ENCODE measurements at places on chromosomes 4 and X. TPM values are rescaled to one million over a fixed set of nuclear protein-coding genes. Genes with fewer than 3 reads are reported as not detected.
A peak's percentile ranks its signal among the peaks of the same experiment; 100 is the strongest.

GRCh38 chr4:25881193-25881592 lies 18.4 kb upstream of the SEL1L3 start:
- no peak for DNase-seq

DNA sequence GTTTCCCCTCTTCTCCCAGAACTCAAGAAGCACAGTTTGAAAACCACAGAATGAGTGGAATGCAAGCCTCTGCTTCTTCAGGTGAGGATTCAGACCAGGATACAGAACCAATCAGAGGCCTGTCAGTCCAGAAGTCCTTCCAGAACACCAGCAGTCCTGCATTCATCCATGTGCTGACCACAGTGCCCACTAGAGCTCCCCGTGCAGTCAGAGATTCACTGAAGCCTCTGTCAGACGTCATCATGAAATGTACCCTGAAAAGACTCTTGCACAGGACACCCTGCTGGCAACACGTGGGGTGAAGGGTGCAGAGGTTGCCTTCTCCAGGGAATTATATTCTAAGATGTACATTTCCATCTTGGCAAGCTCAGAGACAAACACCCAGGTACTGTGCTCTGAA lies 75.9 kb upstream of the LSM6 start:
- no peak for DNase-seq

DNA sequence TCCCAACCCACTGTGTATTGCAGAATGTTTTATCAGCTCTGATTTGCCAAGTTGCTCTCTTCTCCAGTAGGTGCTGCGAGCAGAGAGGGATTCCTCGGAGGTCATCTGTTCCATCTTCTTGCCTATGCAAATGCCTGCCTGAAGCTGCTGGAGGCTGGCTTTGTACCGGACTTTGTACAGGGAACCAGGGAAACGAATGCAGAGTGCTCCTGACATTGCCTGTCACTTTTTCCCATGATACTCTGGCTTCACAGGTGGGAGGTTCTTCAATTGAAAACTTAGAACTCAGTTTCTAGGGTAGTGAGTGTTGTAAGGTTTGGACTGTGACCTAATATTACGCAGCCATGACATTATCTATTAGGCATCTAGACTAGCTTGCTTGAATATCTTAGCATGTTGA lies 24.9 kb downstream of the AR start:
- no peak for DNase-seq

DNA sequence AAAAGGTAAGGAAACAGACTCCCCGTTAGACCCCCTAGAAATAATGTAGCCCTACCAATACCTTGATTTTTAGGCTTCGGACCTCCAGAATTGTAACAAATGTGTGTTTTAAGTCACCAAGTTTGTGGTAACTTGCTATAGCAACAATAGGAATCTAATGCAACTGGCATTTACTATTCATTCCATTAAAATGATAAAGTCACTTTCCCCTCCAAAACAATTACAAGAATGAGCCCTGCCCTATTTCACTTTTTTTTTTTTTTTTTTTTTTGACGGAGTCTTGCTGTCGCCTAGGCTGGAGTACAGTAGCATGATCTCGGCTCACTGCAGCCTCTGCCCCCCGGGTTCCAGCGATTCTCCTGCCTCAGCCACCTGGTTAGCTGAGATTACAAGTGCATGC lies 3.5 kb upstream of the DDX60L start:
- DNase-seq: no peak

DNA sequence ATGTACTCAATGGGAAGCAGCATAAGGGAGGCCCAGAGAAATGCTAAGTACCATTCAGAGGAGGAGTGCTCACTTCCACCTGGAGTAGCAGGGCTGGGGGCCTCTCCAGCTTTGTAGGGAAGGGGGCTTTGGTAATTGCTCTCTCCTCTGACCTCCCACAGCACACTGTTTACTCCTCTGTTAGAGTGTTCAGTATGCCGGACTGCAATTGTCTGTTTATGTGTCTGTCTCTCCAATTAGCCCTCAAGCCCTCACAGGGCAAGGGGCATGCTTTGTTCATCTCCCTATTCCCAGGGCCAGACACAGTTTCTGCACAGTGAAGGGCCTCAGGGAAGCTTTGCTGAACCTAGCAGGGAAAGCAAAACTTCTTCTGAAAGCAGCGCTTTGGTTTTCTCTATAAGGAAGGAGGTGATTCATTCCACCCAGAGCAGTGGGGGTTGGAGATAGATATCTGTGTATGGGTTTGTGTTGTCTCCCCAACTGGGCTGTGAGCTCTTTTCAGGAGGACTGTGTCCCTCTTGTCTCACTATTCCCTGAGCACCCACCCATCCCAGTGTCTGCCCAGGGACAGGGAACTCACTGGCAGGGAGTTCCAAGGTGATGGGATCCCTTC lies 50.0 kb upstream of the VMA21 start:
- DNase-seq: no peak

DNA sequence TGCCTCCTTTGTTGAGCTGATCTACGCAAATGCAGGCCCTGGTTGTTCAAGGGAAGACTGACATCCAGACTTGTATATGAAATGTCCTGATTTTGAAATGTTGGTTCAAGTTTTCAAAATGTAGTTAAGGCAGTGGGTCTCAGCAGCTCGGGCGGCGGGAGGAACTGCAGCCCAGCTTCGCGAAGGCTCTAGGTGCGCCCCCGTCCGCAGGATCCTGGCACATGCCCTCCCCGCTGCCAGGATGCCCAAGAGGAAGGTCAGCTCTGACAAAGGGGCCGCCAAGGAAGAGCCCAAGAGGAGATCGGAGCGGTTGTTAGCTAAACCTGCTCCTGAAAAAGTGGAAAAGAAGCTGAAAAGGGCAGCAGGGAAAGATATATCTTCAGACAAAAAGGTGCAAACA lies 1310.1 kb downstream of the ADGRL3 start:
- DNase-seq: no peak

DNA sequence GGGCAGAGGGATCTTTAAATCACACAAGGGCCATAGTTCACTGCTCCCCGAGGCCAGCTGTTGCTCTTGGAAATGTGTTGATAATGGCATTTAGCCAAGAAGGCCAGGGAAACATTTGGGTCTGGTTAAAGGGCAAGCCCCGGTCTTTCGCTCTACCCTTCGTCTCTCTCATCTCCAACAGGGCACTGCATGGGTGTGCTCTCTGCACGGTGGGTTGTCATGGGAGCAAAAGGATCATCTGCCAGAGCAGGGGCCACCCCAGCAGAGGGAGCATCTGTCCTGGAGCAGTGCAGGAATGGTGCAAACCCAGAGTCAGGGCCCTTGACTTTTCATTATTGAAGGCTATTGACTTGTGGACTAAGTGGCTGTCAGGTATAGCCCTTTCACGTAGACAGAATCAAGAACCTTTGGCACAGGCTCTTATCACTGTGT lies 22.7 kb upstream of the PGRMC2 start:
- DNase-seq: peak; percentile 58

DNA sequence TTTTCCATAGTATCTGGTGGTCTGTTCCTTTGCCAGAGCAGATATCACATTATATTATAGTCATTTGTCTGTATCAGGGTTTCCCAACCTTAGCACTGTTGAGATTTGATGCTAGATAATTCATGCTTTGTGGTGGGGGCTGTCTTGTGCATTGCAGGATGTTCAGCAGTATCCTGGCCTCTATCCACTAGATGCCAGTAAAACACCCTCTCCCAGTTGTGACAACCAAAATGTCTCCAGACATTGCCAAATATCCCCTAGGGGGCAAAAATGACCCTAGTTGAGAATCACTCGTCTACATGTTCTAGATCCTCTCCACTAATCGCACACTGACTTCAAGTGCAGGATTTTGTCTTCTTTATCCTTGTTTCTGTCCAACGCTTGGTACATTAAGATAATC lies 160.8 kb downstream of the FANCB start:
- no peak for DNase-seq

DNA sequence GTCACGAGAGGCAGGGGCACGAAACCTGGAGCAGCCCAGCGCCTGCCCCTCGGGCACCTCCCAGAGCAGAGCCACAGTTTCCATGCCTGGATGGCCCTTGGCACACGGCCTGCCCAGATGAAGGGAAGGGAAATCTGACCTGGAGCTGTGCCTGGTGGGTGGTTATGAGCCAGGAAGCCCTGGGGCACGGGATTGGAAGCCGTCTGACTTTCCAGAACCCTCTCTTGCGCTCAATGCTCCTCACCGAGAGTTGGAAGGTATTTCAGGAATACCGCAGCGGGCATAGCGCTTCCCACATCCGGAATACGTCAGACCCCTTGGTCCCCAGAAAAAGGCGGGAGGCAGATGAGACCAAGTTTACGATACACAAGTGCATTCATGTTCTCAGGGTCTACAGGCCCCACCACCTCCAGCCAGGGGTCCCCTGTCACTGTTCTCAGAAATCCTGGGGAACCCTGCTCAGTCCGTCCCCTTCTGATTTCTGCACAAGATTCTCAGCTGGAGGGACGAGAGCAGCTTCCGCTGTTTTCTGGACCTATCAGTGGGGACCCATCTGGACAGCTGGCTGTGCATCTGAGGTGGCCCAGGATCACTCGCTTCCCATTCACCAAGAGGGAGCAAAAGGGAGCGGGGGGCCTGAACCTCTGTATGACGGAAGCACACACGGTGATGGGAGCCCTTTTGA lies 172.9 kb downstream of the AFAP1 start:
- DNase-seq: no peak

DNA sequence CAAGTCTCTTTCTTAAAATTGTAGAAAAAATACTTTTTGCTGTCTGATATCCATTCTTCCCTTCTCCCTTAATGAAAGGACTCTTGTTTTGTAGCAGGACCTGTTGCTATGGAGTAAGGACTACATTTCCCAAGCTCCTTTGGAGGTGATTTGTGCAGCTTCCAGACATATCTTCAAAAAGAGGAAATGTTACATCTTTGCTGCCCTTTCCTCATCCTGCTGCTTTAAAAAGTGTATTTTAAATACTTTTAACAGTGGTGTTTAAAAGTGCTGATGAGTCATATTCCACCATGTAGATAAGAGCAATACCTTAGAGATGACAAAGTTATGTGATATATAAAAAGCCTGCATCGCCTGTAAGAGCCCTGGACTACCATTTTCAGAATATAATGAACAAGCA lies 98.7 kb downstream of the CFAP299 start:
- DNase-seq: no peak

DNA sequence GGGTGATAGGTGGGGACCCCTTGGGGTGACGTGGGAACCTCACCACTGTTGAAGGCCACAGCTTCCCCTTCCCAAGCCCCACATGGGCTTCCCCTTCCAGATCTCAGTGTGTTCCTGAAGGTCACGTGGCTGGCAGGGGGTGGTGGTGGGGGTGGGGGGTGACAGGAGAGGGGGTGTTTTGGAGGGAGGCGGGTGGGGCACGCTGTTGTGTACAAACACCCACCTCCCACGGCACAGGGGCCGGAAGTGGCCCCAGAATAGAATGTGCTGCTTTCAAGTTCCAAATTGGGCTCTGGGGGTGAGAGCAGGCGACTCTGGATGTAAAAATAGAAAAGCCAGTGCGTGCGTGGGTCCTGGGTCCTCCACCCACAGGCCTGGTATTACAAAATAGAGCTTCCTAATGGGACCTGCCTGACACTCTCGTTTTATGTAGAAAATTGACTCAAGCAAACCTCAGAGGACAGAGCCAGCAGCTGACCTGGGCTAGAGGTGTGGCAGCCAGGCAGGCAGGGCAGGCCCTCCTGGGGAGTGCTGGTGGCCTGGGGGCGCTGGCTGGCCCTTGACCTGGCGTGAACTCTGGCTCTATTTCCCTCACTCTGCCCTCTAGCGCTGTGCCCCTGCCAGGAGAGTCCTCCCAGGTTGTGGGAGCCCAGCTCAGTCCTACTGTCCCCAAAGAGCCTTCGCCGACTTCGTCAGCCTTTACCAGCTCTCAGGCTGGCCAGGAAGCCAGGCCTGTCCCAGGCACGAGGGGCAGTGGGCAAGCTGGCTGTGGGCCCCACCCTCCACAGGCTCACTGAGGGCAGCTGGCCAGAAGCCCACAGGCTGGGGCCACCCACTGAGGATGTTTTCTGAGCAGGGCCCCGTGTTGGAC lies 5.4 kb upstream of the SH3BP2 start:
- peak; percentile 29 for DNase-seq

DNA sequence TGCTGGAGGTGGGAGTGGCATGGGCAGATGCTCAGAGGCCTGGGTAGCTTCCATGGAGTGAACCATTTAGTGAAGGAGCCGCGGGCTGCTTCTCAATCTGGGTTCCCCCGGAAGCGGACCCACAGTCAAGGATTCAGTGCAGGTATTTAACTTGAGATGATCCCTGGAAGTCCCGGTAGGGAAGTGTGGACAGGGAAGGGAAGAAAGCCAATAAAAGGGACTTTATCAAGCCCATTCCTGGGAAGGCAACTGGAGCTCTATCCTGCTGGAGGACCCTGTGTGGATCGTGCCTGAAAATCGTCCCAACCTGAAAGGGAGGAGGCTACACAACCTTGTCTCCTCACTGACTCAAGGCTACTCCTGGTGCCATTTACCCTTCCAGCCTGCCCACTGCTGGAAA lies 76.9 kb downstream of the DHX15 start:
- no peak for DNase-seq

GRCh38 chrX:45134315-45134731 lies 66.4 kb downstream of the DIPK2B start:
- no peak for DNase-seq

- DNase-seq: no peak
These were observed 105.8 kb downstream of the TBX22 start for GRCh38 chrX:80120335-80120734.

DNA sequence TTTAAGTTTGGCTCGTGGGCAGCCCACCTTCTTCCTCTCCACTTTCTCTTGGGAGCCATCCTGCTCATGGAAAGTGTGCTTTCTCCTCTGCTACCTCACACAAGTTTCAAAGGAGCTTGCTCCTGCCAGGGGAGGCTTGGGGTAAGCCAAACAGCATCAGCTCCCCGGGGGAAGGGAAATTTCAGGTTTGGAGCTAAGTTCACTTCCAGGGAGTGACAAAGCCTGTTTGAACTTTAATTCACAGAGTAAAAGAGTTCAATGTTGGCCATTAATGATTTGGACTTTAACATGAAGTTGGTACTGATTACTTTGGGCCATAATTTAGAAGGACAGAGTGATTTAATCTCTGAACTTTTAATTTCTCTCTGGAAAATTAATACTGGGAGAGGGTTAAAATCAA lies 4.7 kb upstream of the PGRMC2 start:
- no peak for DNase-seq

DNA sequence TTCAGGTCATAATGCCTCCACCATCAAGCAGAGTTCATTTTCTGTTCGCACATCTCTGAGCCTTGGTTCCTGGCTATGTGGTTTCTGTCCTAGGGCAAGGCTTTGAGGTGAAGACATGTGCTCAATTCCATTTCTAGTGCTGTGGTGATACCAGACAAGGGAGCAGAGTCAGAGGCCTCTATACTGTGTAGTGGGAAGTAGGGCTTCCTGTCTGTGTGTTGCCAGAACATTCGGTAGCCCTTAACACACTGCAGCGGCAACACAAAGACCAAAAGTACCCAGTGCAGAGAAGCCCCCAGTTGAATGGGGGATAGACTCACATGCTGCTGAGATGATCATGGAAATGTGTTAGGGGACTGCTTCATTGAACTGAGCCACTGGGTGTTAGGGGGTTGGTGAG lies 56.4 kb downstream of the STARD8 start:
- DNase-seq: no peak

Gene SPARCL1
- polyA plus RNA-seq: 260 TPM

Gene TEX28
- not detected for polyA plus RNA-seq

Gene ARMCX1
- polyA plus RNA-seq: 15.6 TPM

Gene USP17L24
- not detected for polyA plus RNA-seq

Gene CENPVL2
- polyA plus RNA-seq: not detected

Gene XPNPEP2
- polyA plus RNA-seq: 0.43 TPM

Gene GCNA
- 9.1 TPM for polyA plus RNA-seq

Gene FAM53A
- 1.4 TPM for polyA plus RNA-seq

Gene TREX2
- 0.27 TPM for polyA plus RNA-seq

Gene GC
- not detected for polyA plus RNA-seq

Gene FGF13
- 10.9 TPM for polyA plus RNA-seq

Gene FATE1
- polyA plus RNA-seq: 0.24 TPM
